ENCODE measurements at places on chromosomes 16 and 17. TPM values are rescaled to one million over a fixed set of nuclear protein-coding genes. Genes with fewer than 3 reads are reported as not detected.
A peak's percentile ranks its signal among the peaks of the same experiment; 100 is the strongest.

- peak; percentile 68 for DNase-seq
Observed at GRCh38 chr17:50686494-50687199, 21.1 kb downstream of the ANKRD40 start.

The CLDN6 gene
- total RNA-seq: 0.06 TPM

GRCh38 chr17:67245073-67245693 lies at the start of gene HELZ:
HELZ (minus strand) TSS chr17:67245196; CDS start chr17:67218804, 26,392 bp downstream.
- DNase-seq: peak; percentile 74

DNA sequence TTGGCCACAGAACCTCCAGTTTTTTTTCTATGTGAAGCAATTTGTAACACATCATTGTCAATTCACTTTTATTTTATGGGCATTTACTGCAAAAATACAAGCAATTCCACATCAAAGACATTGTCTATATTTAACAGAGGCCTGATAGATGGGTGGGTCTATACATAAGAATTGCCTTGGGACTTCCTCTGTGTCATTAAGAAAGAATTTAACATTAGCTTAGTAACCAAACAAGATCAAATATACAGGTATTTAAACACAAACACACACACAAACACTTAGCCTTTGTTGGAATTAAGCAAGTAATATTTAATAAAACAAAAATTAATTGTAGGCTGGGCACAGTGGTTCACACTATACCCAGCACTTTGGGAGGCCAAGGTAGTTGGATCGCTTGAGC lies 4.3 kb upstream of the PITPNC1 start:
- no peak for DNase-seq

The HS3ST3B1 gene
- total RNA-seq: 6.9 TPM

The ACAP1 gene
- total RNA-seq: not detected

- peak; percentile 41 for DNase-seq
Observed at GRCh38 chr17:51152766-51153209, 571 bp upstream of the NME1 start.

The NDUFB10 gene
- 244 TPM for total RNA-seq

The HSBP1 gene
- 25.7 TPM for total RNA-seq

The SMIM22 gene
- not detected for total RNA-seq

The CX3CL1 gene
- not detected for total RNA-seq

The BRCA1 gene
- 52.5 TPM for total RNA-seq

DNA sequence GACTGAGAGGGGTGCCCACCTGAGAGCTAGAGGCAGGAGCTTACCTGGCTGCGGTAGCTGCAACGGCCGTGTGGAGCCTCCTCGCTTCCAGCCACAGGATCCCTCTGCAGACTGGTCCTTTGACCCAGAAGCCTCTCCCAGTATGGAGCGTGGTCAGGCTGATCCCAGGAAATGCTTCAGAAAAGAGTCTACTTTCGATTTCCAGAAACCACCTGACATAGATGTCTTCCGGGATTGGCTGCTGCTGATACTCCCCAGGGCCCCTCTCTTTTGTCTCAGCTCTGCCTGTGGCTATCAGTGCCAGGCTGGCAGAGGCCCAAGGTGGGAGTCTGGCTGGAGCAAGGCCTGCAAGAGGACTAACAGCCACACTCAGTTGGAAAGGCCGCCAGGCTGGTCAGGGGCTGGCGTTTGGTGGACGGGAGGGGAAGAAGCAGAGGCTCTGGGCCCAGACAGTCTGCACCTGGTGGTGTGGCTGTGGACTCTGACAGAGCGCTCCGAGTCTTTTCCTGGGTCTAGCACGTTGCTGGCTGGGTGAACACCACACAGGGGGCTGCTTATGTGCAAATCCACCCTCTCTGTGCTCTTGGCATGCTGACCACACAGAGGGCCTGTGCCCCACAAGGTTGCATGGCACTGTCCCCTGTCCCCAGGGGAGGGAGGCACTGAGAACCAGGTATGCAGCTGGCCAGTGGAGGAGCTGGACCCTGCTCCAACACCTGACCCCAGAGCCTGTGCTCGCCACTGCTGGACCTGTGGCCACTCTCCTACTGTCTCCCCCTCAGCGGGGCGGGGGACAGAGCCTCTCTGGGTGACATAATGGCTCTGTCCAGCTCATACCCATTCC lies at the start of gene LGALS3BP:
LGALS3BP (minus strand) TSS at position 144 of the 844 bp plus-strand sequence. CDS start 2,732 bp downstream, outside the sequence.
- DNase-seq: peak; percentile 94

Data from LHCN-M2 (cell line).